T-helper 2 cell (primary cell): ENCODE measurements at places on chromosomes 16 and 17.

- DNase-seq = no peak
Observed at GRCh38 chr16:79307214-79307613, 293.3 kb downstream of the MAF start.

DNA sequence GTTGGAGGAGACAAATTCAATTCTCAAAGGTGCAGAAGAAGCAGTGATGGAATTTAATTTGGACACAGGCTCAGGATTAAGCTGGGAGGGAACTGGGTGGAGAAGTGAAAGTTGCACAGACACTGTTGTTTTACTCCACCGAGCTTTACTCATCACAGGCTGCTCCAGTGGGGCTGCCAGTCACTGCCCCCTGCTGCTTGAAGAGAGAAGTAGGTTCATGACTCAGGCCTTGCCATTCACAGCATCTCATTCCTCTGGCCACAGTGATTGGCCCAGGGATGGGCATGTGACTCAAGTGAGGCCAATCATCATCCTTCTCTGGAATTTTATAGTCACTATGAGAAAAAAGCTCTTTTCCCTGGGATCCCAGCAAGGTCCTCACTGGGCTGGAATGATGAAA, 11.8 kb downstream of the GNAO1 start:
- peak; percentile 27 for DNase-seq

DNA sequence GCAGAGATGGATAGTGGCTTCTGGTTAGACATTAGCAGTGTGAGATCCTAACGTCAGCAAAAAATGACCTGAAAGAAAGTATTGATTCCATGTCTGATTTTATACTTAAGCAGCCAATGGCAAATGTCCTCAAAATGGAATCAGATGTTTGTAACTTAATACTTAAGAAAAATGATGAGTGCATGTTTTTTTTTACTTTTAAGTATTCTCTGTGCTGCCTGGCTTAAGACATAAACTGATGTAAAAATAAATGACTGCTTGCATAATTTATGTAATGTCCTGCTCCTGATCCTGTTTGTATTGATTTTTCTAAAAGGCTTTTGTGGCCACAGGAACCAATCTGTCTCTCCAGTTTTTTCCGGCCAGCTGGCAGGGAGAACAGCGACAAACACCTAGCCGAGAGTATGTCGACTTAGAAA, 7.4 kb downstream of the CBFB start:
- no peak for DNase-seq

DNA sequence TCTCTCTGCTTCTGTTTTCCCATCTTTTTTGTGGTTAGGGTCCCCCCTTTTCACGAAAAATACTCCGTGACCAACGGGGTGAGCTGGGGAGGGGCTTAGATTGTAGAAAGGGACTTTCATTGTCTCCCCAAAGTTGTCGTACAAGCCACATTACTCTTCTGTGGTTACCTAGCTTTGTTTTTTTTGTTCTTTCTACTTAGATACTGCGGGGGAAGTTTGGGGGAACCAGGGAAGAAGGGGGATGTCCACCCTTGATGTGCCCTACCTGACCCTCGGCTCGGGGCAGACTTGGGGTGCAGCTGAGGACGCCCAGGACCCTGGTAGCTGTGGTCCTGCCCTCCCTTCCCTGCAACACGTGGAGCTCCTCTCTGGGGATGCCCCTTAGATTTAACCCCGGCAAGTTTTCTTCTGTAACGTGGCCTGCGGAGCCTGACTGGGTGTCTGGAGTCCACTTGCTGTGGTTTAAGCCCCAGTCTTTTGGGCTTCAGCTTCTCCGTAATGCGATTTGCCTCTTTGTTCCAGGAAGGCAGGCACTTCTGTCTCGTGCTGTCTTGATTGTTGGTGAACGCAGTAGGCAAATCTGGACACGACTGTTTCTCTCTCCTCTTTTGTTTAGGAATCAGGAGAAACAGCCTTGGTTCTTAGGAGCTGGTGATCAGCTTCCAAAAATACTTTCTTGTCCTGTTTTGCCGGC, 892 bp downstream of the ABCC1 start:
- DNase-seq = peak; percentile 5

DNA sequence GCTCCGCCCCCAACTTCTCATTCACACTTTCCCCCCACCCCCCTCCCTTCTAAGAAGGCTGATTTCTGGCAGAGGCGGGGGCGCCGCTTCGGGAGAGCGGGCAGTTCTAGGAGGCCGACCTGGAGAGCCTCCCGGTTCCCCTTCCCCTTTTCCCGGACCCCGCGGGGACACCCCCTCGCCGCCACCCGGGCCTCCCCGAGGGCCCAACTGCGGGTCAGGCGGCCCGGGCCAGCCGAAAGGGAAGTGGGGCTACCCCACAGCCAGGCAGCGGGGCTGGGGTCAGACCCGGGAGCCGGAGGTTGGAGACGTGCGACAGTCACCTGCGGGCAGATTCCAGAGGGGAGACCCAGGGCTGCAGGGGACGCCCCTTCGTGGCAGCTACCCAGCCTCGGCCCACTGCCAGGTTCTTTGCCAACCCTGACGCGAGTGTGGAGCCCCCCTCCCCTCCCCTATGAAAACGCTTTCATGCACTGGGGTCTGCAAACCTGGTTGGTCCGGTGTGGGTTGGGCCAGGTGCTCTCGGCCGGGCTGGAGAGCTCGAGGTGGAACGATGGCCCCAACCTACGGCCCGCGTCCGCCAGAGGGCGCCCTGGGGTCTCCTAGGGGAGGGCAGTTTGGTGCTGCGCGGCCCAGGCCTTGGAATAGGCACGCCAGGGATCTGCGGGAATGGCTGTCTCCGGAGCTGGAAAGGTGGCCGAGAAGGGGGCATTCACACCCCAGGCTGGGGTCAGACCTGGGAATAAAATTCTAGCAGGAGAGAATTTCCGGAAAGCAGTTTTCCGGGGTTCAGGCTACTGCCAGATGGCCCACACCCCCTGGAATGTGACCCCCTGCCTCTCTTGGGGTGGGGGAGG, 721 bp upstream of the SOCS3 start:
- peak; percentile 90 for DNase-seq

GRCh38 chr16:10988164-10988803, 43.9 kb downstream of the CLEC16A start:
- peak; percentile 54 for DNase-seq

DNA sequence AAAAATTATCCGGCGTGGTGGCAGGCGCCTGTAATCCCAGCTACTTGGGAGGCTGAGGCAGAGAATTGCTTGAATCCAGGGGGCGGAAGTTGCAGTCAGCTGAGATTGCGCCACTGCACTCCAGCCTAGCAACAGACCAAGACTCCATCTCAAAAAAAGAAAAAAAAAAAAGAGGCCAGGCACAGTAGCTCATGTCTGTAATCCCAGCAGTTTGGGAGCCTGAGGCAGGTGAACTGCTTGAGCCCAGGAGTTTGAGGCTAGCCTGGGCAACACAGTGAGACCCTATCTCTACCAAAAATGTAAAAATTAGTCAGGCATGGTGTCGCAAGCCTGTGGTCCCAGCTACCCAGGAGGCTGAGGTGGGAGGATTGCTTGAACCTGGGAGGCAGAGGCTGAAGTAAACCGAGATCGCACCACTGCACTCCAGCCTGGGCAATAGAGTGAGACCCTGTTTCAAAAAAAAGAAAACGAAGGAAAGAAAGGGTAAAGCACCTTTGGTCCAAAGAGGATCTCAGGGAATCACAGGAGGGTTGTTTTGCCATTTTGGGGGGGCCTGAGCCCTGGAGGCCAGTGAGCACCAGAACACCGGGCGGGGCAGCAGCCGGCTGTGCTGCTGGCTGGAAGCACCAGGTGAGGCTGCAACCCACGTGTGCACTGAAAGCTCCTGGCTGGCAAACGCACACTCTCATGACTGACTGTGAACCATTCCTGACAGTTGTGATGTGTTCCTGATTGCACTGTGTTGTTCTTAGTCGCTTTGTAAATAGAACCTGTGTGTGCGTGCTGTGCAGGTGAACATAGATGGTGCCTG, 18.4 kb downstream of the HS3ST6 start:
- DNase-seq = no peak

GRCh38 chr16:25250467-25250866, 7.2 kb downstream of the ZKSCAN2 start:
- DNase-seq = no peak

DNA sequence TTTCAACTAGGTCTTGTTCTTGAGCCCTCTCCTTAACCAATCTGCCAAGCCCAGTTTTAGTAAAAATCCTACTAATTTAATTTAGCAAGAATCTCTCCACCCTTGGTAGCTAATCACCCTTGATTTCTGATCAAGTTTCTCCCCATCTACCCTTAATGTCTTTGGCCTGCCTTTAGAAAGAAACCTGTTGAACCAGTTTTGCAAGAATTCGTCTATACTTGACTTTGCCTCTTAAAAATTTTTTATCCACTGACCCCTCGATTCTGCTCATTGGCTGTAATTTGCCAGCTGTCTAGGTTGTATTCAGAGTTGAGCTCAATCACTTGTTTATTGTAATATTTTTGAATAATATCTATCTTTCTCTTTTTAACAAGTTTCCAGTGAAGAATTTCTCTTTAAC, 1138.5 kb downstream of the CDH11 start:
- DNase-seq = no peak

- DNase-seq = no peak
Observed at GRCh38 chr17:40312893-40313667, 4.1 kb downstream of the RARA start.

- DNase-seq = no peak
Observed at GRCh38 chr16:60064026-60064425, 1329.9 kb upstream of the GOT2 start.

- DNase-seq = no peak
Observed at GRCh38 chr16:6190776-6191175, 1093.2 kb upstream of the EEF2KMT start.

GRCh38 chr16:52466994-52467393, 79.9 kb downstream of the TOX3 start:
- DNase-seq = no peak

- no peak for DNase-seq
Observed at GRCh38 chr17:71709946-71710345, 410.9 kb upstream of the SOX9 start.

DNA sequence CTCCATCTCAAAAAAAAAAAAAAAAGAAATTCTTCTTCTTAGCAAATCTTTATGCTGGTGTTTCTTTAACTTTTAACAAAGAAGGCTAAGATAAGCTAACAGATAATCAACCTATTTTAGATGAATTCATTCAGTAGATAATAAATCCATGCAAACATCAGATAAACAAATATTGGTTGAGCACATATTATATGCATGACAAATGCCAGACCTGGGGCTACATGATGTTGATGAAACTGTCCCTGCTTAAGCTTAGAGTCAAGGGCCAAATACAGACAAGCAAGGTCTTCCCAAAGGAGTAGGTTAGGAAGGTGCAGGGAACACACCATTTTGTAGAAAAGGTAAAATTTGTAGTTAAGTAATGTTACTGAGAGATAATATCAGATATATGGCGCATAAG, 6.7 kb upstream of the MAP2K6 start:
- DNase-seq = no peak

GRCh38 chr16:27761816-27762215, 211.9 kb downstream of the KATNIP start:
- DNase-seq = no peak

DNA sequence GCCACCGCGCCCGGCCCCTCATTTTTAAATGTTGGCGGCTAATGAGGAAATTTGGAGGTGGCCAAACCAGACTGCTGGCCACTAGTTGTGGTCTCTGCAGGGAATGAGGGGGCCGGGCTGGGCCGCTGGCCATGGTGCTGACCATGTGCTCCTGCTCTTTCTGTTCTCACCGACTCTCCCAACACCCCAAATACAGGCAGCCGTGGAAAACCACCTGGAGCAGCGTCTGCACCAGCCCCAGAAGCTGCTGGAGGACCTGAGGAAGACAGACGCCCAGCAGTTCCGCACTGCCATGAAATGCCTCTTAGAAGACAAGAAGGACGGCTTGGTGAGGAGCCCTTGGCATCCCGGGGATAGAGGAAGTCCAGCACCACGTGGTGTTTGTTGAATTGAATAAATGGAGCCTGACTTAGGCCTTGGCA, 21.3 kb downstream of the OTOA start:
- DNase-seq = no peak

- no peak for DNase-seq
Observed at GRCh38 chr17:66469088-66469442, 166.7 kb downstream of the PRKCA start.

- no peak for DNase-seq
Observed at GRCh38 chr17:28759256-28759865, 15.6 kb downstream of the TRAF4 start.

- no peak for DNase-seq
Observed at GRCh38 chr17:9414471-9414870, 161.1 kb downstream of the STX8 start.

- no peak for DNase-seq
Observed at GRCh38 chr17:12599186-12599920, 66.3 kb upstream of the MYOCD start.

GRCh38 chr17:30095507-30096244, 20.9 kb upstream of the NSRP1 start:
- peak; percentile 24 for DNase-seq

DNA sequence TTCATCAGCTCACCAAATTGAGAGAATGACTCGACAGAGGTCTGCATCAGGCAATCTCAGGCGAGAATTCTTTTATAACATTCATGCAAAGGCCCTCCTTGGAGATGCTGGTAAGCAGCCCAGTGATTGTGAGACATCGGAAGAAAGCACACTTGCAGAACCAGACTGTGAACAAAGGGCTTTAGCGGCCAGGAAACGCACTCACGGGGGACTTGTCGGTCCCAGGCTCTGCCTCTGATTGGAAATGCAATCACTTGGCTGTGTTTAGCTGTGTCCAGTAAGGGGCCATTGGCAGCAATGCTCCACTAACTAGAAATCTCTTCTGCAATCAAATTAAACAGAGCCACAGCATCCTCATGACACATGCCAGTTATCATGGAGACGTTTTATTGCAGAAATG, 226.7 kb upstream of the CDH13 start:
- DNase-seq = no peak

- no peak for DNase-seq
Observed at GRCh38 chr17:10666906-10667305, 9.8 kb upstream of the MYH3 start.

- DNase-seq = no peak
Observed at GRCh38 chr17:19763416-19763815, 15.3 kb upstream of the ALDH3A1 start.

DNA sequence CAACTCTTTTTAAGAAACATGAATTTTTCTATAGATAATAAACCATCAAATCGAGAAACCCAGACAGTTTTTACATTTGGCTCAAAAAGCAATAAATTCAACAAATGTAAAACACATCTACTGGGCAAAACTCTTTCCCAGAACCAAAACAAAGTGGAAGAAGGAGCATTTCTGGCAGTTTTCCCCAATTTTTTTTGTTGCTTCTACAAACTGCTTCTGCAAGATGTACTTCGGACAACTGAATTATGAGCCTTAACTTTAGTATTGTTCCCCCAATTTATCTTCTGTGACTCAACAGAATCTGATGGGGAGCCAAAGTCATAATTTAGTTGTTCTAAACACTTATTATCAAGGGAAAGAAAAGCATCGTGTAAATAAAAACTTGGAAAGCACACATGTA, 1047.2 kb downstream of the CDH11 start:
- DNase-seq = no peak
